ENCODE measurements at places on chromosomes 6 and 20.

DNA sequence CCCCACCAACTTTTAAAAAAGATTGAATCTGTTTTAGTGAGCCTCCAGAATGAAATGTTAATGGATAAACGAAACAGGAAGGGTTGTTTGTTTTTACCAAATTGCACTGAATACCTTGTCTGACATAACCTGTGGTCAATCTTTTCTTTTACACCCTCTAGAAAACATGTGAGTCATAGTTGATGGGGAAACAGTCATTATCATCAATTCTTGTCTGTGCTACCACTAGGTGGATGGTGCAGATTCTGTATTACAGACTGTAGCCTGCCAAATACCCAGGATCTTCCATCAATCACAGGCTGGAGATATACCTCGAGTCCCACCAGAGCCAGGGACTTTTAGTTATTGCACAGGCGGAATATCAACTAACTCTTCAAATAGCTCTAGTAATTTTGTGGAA, 29.5 kb upstream of the PKIB start:
- no peak for DNase-seq

- no peak for DNase-seq
These were observed 24.3 kb upstream of the KIAA0408 start for GRCh38 chr6:127483399-127484055.

DNA sequence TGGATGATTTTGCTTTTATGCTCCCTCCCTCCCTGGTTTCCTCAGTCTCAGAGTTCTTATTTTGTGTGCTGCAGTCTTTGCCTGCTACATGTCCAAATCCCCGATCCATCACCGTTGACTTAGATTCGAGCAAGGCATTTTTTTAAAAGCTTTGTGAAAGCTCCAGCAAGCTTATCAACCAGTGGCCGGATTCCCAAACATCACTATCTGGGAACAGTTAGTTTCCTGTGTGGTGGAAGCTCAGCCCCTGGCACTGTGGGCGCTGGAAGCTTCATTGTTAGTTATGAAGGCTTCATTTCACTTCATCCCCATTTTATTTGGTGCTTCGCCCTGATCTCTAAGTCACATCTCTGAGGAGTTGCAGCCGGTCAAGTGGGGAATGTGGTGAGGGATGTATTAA, 44.7 kb downstream of the DEK start:
- no peak for DNase-seq

GRCh38 chr20:64158346-64159285, 5.6 kb upstream of the MYT1 start:
- DNase-seq = no peak

DNA sequence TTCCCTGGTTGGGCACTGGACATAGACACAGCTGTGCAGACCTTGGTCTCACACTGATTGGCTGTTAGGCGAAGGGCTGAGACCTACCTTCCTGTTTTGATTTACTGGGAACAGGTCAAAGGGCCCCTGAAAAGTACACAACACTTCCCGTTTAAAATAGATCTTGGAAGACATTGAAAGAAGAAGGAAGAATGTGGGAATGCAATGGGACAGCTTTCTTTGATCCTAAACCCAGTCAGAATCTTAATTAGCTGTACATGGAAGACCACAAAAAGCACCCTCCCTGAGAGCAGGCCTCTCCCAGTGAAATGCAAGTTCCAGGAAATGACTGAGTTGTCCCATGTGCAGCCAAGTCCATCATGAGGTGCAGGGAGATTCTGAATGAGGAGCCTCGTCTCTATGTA, 83.6 kb upstream of the EXOC2 start:
- no peak for DNase-seq

DNA sequence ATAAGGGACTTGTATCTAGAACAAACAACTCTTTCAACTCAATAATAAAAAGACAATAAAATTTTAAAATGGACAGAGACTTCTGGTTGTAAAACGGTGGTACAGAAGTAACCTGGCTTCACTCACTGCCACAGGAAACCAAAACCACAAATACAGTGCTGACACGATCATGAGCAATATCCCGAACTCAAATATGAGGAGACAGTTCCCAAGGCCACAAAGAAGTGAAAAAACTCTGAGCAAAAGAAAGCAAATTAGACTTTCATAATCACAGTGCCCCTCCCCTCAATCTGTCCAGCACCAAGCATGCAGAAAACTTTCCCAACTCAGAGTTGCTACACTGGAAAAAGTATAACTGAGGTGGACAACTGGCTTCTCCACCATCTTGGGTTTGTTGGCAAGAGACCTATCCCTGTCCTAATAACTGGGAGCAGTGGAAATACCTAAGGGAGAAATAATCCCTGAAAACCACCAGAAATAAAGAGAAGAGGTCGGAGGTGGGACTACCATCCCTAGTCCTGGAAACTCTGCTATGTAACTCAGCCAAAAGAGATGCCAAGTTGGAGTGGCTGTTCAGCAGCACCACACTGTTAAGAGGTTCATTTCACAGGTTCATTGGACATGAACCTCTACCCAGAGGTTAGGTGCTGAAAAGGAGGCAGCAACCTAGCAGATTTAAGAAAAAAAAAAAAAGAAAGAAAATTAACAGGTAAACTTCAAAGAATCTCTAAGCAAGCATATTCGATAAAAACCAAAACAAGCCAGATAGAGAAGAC, 55.5 kb downstream of the REV3L start:
- DNase-seq = no peak

- no peak for DNase-seq
These were observed 98.0 kb downstream of the DLL1 start for GRCh38 chr6:170192905-170193304.

DNA sequence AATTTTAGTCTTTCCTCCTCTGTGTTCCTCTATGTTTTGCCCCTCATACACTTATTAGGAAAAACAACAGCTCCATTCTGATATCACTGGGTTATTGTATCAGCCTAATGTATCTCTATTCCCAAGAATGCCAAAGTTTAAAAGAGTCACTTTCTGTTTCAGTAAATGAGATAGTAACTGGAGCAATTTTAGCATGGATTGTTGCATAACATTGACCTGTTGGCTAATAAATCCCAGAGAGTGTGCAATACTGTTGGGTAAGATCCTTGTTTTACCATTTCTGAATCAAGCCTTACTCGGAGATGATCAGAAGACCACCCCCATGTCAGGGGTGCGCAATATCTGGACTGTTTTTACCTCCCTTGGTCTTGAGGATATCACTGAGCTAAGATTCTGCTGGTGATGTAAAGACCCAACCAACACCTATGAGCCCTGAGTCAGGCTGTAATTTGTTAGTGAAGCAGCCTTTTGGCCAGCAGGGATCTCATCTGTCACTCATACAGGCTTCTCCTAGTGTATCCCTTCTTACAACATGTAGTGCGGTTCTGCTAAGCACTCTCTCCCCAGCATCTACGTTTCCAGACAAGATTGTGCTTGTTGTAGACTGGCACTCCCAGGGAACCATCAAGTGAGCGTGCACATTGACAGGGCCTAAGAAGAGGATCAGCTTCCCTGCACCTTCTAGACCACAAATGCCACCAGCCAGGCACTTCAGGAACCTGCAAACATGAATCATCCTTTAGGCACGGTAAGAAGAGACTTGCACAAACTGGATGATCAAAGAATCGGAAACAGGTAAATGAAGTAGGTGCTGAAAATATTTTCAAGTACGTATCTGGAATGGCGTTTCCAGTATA, 11.5 kb upstream of the IPCEF1 start:
- DNase-seq = no peak

- no peak for DNase-seq
These were observed 35.0 kb upstream of the NELFCD start for GRCh38 chr20:58945965-58946631.

- no peak for DNase-seq
These were observed 3.9 kb downstream of the RWDD1 start for GRCh38 chr6:116575227-116575626.

DNA sequence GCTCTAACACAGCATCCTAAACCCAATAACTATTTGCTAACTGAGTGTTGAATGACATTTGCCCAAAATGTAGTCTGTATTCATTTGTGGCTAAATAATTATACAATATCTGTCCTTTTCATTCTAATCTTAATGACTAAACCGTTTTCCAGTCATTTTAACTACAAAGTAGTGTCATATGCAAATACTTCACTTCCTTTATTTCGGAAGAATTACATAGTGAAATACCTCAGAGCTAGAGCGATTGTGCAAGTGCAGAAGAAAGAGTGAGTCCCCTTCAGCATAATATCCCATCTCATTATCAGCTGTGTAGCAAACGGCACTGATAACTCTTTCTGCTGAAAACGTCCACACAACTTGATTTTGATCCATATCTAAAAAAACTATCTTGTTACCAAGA, 66.2 kb downstream of the ROS1 start:
- no peak for DNase-seq

DNA sequence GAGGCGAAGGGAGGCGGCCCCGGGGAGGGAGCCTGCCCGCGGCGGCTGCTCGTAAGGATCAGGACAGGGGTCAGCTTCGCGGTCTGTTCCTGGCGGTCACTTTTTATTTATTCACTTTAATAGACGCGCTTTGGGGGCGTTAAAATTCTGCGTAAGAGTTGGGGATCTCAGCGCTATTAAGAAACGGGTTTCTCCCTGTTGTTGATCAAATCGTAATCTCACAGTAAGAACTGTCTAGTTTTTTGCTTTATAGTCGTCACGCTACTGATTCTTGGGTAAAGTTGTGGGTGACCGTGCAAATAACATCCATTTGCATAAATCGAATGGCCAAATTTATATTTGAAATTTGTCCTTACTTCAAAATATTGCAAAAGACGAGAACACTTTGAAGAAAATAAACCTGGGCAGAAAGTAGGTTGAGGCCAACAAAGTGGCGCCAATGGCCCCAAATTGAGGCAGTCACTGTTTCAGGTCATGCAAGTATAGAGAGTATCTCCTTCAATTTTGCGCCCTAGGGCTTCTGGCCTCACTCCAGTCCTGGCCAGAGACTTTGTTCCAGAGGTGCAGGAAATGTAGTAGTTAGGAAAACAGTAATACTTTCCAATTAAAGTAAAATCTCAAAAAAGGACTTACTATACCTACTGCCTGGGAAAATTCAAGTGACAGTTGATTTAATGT, 963 bp upstream of the RMND1 start:
- no peak for DNase-seq

DNA sequence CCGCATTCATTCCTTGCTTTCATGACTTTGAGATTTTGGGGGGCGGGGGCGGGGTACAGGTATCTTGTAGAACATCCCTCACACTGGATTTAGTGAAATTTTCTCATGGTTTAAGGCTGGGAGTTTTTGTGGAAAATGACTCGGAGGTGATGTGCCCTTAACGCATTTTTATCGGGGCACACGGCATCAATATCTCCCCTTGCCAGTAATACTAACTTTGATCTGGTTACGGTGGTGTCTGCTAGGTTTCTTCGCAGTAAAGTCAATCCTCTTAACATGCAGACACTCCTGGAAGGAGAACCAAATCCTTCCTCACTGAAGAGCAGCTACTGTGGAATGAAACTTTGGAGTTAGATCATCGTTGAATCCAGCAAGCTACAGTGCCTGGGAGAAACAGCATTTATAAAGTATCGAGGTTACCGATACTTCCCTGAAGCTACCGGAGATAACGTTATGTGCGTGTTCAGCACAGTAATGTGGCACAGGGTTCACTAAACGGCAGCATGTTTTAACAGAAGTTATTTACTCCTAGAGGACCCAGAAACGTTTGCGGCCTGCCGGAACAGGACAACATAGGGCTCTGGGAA, 1.2 kb upstream of the DYNLRB1 start:
- DNase-seq = no peak

GRCh38 chr20:9311132-9311531, 203.3 kb upstream of the LAMP5 start:
- DNase-seq = no peak

GRCh38 chr20:50199703-50200102, 9.1 kb downstream of the CEBPB start:
- DNase-seq = no peak

DNA sequence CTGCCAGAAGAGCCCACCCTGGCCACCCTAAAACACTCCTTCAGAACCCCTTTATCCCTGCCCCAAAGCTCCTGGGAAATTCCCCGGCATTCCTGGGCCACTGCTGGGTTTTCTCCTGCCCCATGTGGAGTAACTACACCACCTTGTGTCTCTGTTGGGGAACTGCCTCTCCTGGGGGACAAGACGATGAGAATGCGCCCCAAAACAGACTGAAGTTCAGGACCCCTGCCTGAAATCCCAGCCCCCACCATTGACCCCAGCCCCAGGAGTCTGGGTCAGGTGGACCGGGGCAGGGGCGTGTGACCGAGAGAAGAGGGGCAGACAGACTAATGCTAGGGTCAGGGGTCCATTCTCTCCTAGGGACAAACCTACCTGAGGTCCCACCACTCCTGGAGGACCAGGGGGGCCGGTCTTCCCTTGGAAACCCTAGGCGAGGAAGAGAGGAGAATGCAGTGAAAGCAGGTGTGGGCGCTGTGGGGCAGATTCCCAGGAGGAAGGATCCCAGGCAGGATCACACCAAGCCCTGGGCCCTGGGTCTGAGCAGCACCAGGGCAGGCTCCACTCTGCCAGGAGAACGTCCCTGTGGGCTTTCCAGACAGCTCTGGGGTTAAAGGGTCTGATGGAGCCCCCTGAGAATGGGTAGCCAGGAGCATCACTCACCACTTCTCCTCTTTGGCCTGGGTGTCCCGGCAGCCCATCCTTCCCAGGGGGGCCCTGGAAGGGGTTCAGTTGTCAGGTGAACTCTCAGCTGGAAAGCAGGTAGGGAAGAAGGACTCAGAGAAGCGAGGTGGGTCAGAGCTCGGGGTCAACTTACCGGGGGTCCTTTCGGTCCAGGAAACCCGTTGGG, 19.4 kb downstream of the COL11A2 start:
- DNase-seq = no peak

DNA sequence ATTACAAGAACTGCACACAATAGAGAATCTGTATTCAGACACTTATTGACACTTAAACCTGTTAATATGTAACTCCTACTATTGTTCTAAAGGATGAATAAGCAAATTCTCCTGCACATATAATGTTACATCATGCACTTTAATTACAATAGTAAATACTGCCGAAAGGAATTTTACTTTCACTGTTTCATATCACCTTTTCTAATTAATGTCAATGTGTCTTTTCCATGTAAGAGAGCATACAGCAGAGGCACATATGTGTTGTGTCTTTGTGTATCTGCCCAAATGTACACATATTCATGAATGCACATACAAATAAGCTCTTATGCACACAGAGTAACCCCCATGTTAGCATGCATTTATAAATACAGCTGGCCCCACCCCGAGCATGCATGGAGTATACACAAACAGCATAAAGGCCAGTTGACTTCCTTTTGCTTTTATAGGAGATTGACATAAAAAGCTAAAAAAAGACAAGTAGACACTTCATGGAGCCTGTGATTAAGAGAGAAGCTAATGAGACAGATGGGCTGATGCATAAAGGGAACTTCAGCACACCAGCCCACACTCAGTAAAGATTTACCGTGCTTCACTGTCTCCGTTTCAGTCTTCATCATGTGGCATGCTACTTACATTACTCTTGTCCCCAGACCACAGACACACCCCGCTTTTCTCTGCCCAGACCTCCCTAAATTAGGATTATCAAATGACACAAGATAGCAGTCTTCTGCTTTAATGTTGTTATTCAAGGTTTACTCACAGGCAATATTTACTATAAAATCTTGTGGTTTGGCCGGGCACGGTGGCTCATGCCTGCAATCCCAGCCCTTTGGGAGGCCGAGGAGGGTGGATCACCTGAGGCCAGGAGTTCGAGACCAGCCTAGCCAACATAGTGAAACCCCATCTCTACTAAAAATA, 184.6 kb downstream of the ATXN1 start:
- DNase-seq = no peak

Measured in type B pancreatic cell (in vitro differentiated cells).